Stimulated activated CD8-positive, alpha-beta memory T cell treated with anti-CD3 and anti-CD28 coated beads, Interleukin-2, amount 100 ng/mL, for 48 hours (primary cell): ENCODE measurements at places on chromosomes 1 and 21.

DNA sequence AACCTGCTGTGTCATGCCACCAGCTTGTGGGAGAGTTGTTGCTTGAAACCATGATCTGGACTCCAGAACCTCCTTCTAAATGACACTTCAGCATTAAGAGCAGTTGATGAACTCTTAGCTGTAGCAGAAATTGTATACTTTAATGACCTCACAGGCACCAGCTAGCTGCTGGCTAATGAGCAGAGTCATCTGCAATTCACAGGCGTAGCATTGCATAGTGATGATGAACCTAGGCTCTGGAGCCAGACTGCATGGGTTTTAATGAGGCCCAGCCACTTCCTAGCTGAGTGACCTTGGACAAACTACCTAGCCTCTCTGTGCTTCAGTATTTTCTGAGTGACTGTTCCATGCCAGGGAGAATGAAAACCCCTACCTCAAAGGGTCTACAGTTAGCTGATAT, 407.1 kb downstream of the LMO4 start:
- no peak for DNase-seq

DNA sequence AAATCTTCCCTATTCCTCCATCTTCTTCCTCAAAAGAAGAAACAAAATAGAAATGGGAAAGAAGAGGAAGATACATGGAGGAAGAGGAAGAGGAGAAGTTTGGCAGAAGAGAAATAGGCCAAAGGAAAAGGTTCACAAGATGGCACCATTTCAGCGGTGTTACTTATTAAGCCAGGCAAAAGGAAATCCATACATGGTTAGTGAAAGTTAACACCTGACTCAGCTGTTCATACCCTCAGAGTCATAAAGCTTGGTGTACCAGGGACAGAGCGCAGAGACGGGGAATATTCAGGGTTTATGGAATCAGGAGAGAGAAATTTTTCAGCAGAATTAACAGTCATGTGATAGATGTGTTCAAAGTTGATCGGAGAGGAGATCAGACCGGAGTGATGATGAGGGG, 70.6 kb downstream of the COQ8A start:
- no peak for DNase-seq

DNA sequence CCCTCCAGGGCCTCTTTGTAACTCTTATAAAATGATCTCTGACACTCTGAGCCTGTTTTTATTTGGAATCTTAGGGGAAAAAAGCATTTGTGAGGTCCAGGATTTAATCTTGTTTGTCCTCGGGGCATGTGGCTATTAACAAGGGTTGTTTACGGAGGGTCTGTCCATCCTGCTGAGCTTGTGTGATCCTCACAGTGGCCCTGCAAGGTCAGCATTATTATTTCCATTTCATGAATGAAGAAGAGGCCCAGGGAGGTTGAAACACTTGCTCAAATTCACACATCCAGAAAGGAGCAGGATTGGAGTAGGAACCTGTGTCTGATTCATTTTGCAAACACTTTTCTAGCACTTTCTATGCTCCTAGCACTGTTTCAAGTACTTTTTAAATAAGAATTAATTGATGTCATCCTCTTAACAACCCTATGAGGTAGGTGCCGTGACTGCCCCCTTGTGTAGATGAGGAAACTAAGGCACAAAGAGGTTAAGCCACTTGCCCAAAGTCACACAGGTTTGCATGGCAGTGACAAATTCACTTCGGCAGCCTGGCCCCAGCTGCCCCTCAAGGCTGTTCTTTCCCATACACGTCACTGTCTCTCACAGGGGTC, 178.9 kb downstream of the MIS18A start:
- DNase-seq, result no peak

DNA sequence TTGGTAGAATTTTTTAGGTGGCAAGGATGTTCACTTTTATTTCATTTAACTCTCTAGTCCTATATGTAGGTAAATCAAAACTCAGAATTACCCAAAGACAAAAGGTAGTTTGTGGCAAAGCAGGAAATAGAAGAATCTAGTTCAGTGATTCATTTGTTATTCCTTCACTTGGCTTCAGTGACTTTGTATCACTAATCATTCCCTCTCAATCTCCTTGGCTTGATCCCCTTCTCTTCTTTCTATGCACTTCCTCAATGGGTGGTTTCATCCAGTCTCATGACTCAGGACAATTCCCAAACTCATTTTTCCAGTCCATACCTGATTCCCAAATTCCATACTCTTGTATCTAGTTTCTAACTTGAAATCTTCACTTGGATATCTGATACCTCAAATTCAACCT, 64.9 kb downstream of the PRKACB start:
- DNase-seq, result no peak

- DNase-seq, result no peak
Observed at GRCh38 chr1:161198194-161198896, 509 bp downstream of the ADAMTS4 start.

DNA sequence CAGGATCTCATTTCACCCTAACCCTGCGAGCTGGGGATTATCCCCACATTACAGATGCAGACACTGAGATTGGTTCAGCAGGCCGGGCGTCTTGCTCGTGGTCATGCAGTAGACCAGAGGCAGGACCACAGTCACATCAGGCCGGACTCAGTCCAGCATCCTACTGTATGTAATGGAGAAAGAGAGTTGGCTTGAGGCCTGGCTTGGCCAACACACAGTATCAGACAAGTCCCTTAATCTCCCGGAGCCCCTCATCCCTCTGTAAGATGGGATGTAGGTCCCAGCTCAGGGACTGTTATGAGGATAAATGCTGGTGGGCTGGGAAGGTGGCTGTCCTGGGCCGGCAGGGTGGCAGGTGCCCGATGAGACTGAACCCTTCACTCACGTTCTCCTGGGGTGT, 66.1 kb upstream of the ACTL8 start:
- DNase-seq, result no peak

- no peak for DNase-seq
Observed at GRCh38 chr1:12015001-12015491, 4.3 kb upstream of the MIIP start.

GRCh38 chr1:193066606-193067005, 7.2 kb downstream of the RO60 start:
- DNase-seq, result no peak

DNA sequence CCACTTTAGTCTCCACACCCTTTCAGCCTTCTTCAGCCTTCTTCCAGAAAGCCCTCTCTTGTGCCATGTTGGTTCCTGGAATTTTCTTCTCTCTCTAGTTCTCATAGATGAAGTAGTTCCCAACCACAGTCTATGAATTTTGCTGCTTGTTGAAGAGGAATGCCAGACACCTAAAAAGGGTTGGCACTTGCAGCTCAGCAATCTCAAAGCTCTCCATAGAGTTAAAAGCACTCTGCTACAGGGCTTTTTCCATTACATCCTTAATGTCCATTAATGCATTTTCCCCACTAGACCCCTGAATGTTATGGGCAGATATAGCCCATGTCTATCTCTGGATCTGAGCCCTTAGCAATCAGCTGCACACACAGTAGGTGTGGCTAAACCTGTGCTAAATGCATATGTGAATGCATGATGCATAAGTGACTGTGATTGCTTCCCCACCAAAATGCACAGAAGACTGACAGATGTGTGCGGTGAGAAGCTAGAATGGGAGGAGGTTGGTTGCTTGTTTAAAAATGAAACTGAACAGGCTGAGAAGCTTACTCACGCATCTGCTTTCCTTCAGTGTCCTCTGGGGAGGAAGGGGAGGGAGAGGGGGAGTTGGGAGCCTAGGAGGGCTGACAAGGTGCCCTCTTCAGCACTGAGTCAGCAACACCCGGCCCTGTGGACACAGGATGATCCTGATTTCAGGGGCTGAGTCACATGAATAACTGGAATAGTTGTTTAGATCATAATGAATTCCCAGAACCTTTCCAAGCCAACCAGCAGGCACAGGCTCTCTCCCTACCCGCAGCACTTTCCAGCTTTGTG, 146.1 kb upstream of the FGGY start:
- no peak for DNase-seq

DNA sequence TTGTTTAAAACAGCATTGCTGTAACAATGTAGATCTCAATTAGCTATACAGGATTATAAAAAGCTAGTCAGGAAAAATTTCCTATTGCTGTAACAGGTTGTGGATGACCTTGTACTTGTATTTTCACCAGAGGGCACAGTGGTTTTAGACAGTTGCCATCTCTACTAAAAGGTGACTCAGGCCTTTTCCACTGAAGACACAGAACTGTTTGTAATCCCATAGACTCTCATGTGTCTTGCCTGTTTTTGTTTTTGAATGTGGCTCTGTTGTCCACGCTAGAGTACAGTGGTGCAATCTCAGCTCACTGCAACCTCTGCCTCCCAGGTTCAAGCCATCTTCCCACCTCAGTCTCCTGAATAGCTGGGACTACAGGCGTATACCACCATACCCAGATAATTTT, 5.9 kb downstream of the MTFR1L start:
- DNase-seq, result no peak

- no peak for DNase-seq
Observed at GRCh38 chr1:39043513-39043912, 17.4 kb downstream of the NDUFS5 start.

DNA sequence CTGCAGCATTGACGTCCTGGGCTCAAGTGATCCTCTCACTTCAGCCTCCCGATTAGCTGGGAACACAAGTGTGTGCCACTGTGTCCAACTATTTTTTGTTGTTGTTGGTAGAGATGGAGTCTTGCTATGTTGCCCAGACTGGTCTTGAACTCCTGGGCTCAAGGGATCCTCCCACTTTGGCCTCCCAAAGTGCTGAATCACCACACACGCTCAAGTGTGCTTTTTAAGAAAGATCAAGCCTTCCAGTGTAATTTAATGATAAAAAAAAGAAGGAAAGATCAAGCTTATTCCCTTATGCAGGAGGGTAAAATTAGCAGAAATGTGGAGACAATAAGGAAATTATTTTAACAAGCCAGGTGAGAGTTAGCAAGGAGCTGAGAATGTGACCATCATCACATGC, 61.1 kb upstream of the SERBP1 start:
- DNase-seq, result no peak

- DNase-seq, result no peak
Observed at GRCh38 chr1:96962216-96962615, 240.6 kb downstream of the PTBP2 start.

- DNase-seq, result peak; percentile 14
Observed at GRCh38 chr1:64864018-64864940, 102.1 kb downstream of the JAK1 start.

- DNase-seq, result no peak
Observed at GRCh38 chr1:212260557-212261355, 24.5 kb upstream of the PPP2R5A start.

GRCh38 chr1:43431676-43432075, 22.1 kb downstream of the HYI start:
- DNase-seq, result no peak

DNA sequence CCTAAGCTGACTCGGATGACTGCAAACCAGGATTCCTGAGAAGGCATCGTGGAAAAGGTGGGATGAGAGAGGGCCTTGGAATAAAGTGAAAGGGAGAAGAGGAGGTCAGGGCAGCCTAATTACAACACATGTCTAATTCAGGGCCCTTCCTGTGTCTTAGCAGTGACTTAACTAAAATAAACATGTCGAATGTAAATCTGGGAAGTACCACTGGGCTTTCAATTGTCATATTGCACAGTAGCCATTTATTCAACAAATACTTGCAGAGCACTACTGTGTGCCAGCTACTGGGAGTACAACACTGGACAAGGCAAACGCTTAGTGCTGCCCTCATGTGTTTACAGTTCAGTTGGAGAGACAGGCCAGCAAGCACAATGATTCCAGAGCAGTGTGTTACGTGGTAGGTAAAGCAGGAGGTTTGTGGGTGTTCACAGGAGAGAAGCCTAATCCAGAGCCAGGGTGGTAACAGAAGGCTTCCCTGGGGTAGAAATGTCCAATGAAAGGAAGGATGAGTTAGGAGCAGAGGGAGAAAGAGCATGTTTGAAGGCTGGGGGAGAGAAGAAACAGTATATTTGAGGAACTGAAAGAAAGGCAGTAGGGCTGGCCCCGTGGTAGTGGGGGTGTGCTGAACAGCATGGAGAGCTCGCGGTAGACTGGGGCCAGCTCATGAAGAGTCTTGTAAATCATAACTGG, 38.0 kb upstream of the RASAL2 start:
- no peak for DNase-seq
